NCI-H460 (cell line): ENCODE measurements at places on chromosomes 16 and 17. TPM values are rescaled to one million over a fixed set of nuclear protein-coding genes. Genes with fewer than 3 reads are reported as not detected.

- no peak for DNase-seq
These were observed 97.2 kb downstream of the RAP1GAP2 start for GRCh38 chr17:2893422-2893914.

The EMP2 gene
- 13.7 and 14.6 TPM in 2 replicates for total RNA-seq

The GPRC5C gene
- total RNA-seq = 9.0 and 10.4 TPM in 2 replicates

DNA sequence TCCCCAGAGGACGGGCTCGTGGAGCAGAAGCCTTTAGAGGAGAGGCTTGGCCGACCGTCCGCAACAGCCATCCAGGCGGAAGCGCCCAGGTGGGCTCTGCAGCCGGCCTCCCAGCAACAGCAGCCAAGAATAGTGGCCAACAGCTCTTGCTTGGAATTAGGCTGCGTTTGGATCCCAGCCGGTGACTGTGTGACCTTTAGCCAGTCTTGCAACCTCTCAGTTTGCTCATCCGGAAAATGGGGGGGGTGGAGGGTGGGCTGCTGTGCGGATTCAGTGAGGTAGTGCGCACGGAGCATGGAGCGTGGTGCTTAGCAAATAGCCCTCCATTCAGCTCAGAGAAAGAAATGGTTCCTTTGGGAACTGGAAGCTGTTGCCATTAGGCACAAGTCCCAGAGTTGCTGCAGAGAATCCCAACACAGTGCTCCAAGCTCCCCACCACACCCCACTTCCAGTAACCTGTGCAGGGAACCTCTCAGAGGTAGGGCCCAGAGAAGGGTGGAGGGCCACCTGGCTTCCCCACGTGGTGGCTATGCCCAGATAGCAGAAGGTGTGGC is 46.7 kb downstream of the RTN4RL1 start:
- no peak for DNase-seq

The CACNG1 gene
- not detected in 2 replicates for total RNA-seq
